RPMI8226 (cell line): ENCODE measurements at places on chromosomes 7 and 10.

GRCh38 chr7:74271742-74272141 lies 17.5 kb upstream of the CLIP2 start:
- no peak for DNase-seq

- DNase-seq: no peak
Observed at GRCh38 chr10:24862589-24862988, 89.8 kb downstream of the PRTFDC1 start.

GRCh38 chr7:81956520-81956919 lies 186.7 kb upstream of the HGF start:
- DNase-seq: peak; percentile 74

DNA sequence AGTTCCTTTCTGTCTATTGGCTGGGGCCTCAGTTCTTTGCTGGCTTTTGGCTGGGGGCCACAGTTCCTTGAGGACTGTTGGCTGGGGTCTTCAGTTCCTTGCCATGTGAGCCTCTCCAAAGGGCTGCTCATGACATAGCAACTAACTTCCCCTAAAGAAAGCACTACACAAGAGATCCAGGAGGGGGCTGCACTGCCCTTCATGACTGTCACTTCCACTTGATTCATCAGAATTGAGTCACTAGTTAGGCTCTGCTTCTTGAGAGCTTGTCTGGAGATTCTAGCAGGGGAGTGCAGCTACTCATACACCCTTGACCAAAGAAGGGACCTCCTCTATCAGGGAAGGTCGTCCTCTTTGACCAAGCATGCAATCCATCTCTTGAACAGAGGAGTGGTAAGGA lies 38.0 kb upstream of the MKX start:
- DNase-seq: no peak

DNA sequence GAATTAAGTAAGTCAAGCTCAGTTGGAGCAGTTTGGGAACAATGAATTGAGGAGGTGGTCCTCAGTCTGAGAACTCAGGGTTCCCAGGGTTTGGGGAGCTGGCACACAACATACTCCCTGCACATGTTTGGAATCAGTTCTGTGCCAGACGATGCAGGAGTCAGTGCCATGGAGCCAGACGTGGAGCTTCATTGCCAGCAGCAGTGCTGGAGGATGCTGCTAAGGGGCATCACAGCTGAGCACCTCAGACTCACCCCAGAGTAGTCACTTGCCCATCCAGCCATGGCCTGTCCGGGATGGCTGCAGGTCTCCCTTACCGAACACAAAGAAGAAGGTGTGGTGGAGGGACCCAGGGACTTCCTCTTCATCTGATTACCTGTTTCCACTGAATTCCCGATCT lies 7.9 kb downstream of the GIMAP5 start:
- DNase-seq: no peak

DNA sequence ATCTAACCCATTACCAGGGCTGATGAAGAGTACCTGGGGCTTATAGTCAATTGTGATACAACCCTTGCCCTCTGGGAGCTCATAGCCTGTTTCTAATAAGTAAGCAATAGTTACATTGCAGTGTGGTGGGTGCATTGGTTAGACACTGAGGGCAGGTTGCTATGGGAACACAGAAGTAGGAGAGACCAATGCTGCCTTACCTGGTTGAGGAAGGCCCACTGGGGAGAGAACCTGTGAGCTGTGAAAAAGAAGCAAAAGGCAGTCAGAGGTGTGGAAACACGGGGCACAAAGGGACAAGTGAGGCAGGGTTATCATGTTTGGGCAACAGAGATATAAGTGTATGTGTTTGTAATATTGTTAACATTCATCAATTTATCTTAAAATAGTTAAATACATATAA lies 51.9 kb downstream of the WDFY4 start:
- DNase-seq: no peak
